ENCODE measurements at places on chromosomes 2 and 18.

GRCh38 chr2:119377993-119378345 lies 11.2 kb downstream of the DBI start:
- no peak for DNase-seq

GRCh38 chr18:44937960-44938719 lies 257.5 kb downstream of the SETBP1 start:
- no peak for DNase-seq

GRCh38 chr2:60586081-60586480 lies 32.6 kb upstream of the BCL11A start:
- no peak for DNase-seq

- DNase-seq = no peak
Measured at GRCh38 chr2:58057707-58058530, 11.3 kb downstream of the VRK2 start.

- DNase-seq = no peak
Measured at GRCh38 chr2:229244975-229245374, 26.1 kb downstream of the PID1 start.

DNA sequence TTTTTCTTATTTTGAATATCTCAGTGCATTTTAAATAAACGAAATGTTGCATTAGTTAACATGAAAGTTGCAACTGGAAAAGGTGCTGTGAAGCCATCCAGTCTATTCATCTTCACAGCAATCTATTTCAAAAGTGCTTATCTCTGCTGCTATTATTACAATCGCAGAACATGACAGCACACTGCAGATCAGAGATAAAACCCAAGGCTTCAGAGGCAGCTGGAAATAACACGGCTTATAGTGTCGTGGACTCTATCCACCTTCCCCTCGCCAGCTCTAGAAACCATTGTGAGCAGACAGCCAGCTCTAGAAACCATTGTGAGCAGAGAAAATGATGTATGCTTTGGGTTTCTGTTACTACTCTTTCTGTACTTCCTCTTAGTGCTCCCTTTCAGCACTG lies 1140.8 kb upstream of the CELF4 start:
- no peak for DNase-seq

- no peak for DNase-seq
Measured at GRCh38 chr2:164609790-164610189, 11.5 kb downstream of the GRB14 start.

DNA sequence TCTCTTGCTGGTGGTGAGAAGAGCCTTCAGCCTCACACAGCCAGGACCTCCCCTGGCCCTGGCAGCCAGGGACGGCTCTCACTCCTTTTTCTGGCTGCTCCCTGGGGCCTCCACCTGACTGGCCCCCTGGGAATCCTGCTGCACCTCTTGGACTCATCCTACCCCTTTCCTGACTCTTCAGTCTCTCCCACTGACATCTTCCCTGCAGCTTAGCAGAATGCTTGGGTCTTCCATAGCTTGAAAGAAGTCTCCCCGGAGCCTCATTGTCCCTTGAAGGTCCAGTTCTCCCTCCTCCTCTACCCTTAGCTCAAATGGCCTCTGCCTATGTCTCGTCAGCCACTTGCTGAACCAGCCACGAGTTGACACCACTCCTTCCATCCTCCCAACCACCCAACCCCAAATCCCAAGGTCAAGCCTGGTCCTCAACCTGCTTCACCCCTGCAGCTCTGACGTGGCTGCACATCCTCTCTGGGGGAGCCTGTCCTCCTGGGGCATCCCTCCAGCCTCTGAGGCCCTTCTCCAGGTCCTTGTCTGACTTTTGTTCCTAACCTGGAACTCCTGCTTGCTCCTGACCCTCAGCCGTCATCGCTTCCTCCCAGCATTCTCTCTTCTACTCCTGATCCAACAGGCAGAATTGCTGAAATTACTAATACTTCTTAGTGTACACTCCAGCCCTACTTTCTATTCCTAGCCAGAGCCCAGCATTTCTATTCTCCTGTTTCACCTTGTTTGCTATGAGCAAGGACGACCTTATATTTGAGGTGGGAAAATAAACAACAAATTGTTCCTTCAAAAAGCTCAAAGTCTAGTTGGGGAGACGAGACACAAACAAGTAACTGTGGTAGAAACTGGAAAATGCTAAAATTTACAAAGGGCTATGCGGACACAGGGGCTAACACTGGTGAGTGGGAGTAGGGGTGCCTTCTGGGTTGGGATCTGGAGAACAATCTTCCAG lies 68.7 kb upstream of the MGAT4A start:
- DNase-seq = no peak

DNA sequence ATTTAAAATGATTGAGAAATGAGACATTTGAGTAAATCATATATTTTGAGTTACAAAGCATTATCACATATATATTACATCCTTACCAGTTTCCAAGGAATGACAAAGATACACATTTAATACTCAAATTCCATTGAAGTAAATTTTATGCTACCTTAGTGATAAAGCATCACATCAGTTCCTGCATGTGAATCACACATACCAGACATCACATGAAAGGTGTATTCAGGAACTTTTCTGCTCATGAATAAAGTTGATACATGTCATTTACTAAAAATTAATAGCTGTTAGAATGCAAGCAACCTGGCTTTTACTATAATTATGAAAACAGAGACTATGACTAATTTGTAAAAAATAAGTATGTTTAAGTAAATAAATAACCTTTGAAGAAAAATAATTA lies 548.8 kb upstream of the SLC39A10 start:
- no peak for DNase-seq

GRCh38 chr18:2325308-2325849 lies 245.9 kb downstream of the METTL4 start:
- DNase-seq = no peak

GRCh38 chr2:46923041-46923528 lies 7.5 kb upstream of the MCFD2 start:
- DNase-seq = no peak

- DNase-seq = no peak
Measured at GRCh38 chr2:232245111-232245510, 133.4 kb upstream of the ALPP start.

DNA sequence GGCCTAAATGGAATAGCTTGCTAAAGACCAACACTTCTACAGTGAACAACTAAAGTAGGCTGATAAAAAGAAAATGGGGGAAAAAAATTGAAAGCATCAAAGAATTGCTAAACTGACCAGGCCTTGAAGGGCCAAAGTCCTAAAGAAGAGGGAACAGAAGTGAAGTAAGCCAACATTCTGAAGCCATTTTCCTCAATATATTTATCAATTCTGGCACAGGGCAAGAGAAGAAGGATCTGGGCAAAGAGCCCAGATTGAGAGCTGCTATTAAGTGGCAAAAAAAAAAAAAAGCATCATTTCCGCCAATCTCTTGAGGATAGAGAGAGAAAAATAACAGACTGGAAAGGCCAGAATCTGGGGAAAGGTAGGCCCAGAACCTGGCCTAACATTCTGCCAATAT lies 25.7 kb downstream of the FANCL start:
- no peak for DNase-seq

DNA sequence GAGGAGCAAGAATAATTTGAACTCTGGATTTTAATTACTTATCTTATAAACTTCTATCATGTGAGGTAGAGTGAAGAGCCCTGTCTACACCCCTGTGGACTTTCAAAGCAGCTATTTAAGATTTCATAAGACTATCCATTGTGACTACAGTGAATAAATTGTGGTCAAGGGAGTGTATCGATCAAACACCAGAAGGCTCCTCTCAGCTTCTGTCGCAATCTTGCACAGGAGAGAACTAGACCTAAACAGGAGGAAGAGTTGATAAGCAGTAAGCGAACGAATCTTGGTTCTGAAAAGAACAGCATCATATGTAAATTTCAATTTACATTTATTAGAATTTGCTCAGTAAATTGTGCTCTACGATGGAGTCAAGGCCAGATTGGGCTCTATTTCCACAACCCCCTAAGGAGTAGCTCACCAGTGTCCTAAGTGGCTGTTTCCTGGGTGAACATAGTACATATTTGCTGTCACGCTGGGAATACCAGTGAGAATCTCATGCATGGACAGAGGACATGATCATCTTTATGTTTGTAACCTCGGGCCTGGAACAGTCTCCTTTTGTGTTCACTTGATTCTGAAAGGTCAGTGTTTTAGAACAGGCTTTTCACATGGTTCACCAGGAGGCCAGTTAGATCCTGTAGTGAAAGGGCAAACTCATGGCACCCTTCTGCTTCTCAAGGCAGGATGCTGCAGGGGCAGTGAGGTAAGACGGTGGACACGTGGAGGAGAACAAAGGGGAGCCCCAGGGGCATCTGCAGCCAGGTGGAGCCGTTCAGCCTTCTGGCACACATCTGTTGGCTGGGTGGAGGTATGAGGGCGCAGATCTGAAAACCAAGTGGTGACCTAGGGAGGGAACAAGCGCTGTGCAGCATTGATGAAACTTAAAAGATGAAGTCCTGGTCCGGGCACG lies 33.3 kb downstream of the NPAS2 start:
- no peak for DNase-seq

DNA sequence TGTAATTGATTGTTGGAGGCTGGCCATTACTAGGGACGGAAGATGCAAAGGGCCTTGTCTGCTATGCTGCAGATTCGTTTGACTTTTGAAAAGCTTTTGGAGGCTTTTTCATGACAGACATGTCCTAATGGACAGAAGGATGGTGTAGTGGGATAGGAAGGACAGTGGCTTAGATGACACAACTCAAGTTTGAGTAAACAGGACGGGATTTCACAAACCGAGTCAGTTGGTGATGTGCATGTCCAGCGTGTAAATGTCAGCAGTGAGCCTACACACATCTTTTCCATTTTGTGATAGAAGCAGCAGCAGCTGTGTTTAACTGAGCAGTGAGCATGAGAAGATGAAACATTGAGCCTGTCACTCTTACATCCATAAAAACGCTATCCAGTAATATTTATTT lies 76.0 kb downstream of the NCK2 start:
- no peak for DNase-seq

DNA sequence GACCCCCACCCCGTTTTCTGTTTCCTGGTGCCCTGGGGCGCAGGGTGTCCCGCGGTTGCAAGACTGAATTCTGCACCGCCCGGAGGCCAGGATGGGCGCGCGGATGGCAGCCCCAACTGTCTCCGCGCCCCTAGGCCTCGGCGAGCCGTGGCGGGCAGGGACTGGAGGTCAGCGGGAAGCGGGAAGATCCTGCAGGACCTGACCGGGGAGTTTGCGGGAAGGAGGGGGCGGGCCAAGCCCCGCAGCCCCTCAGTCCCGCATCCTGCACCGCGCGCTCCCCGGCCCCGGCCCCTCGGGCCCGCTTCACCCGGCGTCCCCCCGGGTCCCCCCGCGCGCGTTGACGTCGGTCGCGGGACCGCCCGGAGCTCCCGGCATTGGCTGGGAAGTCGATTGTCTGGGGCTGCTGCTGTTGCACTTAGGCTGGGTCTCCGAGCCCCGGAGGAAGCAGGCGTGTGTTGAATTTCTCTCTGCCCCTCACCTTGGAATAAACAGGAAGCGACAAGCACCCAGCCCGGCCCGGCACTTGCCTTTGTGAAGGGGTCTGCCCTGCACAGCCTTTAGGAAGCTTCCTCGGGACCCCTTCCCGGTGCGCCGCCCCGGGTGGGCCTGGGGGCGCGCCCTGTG lies at the start of gene LDLRAD4:
Gene LDLRAD4, plus strand, starts transcription at position 393 of the 624 bp plus-strand sequence.
- peak; percentile 61 for DNase-seq

- DNase-seq = no peak
Measured at GRCh38 chr2:240585101-240585500, 1.4 kb upstream of the CAPN10 start.

GRCh38 chr2:9420495-9420894 lies 2.8 kb downstream of the ITGB1BP1 start:
- no peak for DNase-seq

GRCh38 chr2:223925106-223925505 lies 20.0 kb downstream of the WDFY1 start:
- DNase-seq = no peak

DNA sequence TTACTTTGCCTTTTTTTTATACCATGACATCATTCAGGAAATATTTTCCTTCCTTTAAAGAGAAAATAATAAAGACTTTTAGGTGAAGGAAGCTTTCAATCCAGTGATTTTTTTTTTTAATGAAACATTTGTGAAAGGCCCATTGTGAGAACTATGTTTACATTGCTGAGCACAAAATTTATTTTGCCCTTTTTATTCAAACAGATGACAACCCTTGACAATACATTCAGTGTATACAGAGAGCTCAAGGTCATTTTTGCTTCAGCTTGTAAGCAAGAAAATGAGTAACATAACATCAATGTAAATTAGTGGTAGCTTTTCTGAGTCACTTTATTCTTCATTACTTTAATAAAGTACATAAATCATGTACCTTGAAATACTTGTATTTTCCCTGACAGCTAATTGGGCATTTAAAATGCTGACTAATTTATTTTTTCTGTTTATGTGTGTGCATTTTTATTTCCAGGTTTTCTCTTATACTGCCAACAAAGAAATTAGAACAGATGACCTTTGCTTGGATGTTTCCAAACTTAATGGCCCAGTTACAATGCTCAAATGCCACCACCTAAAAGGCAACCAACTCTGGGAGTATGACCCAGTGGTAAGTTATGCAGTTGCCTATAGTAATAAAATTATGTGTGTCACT lies 121.6 kb downstream of the GALNT1 start:
- DNase-seq = no peak

DNA sequence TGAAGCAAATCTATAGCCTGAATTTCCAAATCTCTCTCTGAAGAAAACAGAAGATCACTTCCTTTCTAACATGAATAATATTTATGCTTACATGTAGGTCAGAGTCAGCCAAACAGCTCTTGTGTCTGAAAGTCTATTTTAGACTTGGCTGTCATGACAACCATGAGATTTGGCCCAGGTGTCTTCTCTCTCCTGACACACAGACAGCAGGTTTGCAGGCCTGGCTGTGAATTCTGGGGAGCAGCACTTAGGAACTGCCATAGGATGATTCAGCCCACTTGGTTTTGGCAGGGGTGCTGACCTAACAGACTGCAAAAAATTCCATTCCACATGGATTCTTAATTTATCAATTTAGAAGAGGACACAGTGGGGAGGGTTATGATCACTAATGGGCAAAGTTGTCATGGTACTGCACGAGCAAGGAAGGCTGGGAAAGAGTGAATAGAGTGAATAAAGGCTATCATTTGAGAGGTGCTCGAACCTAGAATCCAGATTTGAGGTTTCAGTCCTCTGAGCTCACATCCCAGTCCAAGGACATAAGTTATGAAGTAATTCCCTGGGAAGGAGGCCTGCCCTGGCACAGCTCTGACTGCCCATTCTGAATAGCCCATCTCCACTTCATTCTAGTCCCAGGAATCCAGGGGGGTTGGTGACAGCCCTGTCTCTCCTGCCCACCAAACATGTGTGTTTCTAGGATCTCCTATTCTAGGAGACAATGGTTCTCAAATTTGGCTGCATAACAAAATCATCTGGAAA lies 453.9 kb upstream of the TRIB2 start:
- DNase-seq = no peak

DNA sequence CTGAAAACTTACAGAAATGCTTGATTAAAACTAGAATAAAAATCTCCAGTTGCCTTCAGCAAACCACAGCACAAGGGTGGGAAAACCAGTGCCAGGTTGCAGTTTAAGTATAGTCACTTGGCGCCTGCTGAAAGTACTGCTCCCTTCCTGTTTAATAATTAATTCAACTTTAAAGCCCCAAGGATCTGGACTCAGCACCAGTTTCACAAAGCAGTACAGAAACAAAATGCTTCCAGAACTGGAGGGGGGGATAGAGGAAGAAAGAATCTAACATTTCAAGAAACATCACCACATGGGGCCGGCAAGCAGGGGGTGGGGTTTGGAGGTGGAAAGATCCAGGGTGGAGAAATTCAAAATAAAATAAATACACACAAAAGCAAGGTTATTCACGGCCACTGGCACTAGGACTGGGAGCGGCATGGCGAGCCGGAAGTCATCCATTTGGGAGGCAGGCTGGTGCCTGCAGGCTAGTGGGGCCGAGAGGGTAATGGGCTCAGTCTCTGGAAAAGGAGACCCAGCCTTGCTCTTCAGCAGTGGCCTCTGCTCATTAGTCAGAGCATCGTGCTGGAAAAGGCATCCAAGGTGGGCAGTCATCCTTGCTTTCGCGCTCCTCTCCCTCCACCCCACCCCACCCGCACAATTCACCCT lies 85.8 kb downstream of the POU3F3 start:
- no peak for DNase-seq

Measured in T-cell (primary cell).